Astrocyte (in vitro differentiated cells and primary cell): ENCODE measurements at places on chromosomes 4 and X. TPM values are rescaled to one million over a fixed set of nuclear protein-coding genes. Genes with fewer than 3 reads are reported as not detected.

DNA sequence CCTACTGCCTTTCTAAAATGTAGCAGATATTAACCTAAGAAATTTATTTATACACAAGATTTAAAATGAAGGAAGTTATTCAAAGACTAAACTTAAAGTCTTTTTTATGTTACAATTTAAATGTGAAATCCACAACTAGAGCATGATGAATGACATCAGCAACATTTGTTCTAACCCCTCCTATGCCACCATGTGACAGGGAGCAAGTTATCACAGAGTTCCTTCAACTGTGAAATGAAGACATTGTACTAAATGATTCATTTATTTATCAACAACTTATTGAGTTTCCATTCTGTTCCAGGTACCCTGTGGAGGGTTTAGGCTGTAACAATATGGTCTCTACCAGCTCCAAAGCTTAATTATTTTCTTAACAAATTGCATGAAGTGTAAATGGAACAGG is 76.9 kb downstream of the SLC39A8 start:
- DNase-seq: no peak
- no peaks in the 10 kb centered on the region for H3K27me3 ChIP-seq
- no peaks in the 10 kb centered on the region for H3K4me1 ChIP-seq
- no peaks in the 10 kb centered on the region for H3K36me3 ChIP-seq

- no peaks in the 10 kb centered on the region for H3K4me1 ChIP-seq
- DNase-seq: no peak
- no peaks in the 10 kb centered on the region for H3K36me3 ChIP-seq
- H3K27me3 ChIP-seq: no peaks in the 10 kb centered on the region
- H3K4me3 ChIP-seq: no peak overlapping the region
These were observed 91.7 kb upstream of the PAQR3 start for GRCh38 chr4:79030973-79031372.

DNA sequence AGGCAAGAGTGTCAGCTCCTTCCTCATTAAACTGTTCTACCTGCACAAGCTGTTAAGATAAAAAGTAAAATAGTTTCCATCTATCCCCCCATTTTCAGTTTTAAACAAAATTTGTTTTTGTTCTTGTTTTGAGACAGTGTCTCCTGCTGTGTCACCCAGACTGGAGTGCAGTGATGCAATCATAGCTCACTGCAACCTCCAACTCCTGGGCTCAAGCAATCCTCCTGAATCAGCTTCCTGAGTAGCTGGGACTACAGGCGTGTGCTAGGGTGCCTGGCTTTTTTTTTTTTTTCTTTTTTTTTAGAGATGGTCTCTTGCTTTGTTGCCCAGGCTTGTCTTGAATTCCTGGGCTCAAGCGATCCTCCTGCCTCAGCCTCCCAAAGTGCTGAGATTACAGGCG is 105.4 kb downstream of the HS6ST2 start:
- H3K4me3 ChIP-seq: no peak overlapping the region
- H3K36me3 ChIP-seq: no peaks in the 10 kb centered on the region
- no peaks in the 10 kb centered on the region for H3K4me1 ChIP-seq
- no peak overlapping the region for H3K27ac ChIP-seq
- no peak for DNase-seq

GRCh38 chr4:3879681-3880614 is 113.8 kb downstream of the ADRA2C start:
- no peaks in the 10 kb centered on the region for H3K36me3 ChIP-seq
- H3K27me3 ChIP-seq: peaks cover 37% of the 10 kb centered on the region
- H3K4me1 ChIP-seq: no peaks in the 10 kb centered on the region
- DNase-seq: no peak
- H3K4me3 ChIP-seq: no peak overlapping the region

GRCh38 chr4:28702571-28702970 is 1841.9 kb downstream of the STIM2 start:
- no peaks in the 10 kb centered on the region for H3K36me3 ChIP-seq
- no peak overlapping the region for H3K4me3 ChIP-seq
- no peak overlapping the region for H3K27ac ChIP-seq

DNA sequence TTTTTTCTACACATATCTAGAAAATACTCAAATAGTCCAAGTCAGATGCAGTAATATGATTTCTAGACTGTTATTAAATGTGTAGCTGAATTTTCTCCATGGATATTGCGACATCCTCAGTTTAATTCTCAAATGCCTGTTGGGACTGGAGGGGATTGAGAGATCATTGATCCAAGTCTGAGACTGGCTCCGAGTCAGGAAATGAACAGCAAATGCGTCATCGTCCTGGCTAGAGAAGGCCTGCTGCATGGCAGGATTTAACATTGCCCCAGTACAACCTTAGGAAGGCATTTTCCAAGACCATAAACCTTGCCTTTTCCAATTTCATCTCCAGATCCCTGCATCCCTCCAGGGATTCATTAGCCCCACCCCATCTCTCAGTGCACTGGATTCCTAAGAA is 56.6 kb upstream of the SLC6A14 start:
- H3K36me3 ChIP-seq: no peaks in the 10 kb centered on the region
- no peak for DNase-seq
- no peak overlapping the region for H3K27ac ChIP-seq
- H3K4me3 ChIP-seq: no peak overlapping the region

DNA sequence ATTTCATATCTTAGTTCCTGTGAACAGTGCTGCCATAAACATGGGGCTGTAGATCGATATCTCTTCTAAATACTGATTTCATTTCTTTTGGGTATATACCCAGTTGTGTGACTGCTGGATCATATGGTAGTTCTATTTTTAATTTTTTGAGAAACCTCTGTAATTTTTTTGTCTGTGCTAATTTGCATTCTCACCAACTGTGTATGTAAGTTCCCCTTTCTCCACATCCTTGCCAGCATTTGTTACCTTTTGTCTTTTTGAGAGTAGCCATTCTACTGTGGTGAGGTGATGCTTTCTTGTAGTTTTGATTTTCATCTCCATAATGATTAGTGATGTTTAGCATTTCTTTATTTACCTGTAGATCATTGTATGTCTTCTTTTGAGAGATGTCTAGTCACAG is 2086.5 kb upstream of the TENM3 start:
- no peaks in the 10 kb centered on the region for H3K4me1 ChIP-seq
- no peak overlapping the region for H3K27ac ChIP-seq
- DNase-seq: no peak
- H3K4me3 ChIP-seq: no peak overlapping the region

DNA sequence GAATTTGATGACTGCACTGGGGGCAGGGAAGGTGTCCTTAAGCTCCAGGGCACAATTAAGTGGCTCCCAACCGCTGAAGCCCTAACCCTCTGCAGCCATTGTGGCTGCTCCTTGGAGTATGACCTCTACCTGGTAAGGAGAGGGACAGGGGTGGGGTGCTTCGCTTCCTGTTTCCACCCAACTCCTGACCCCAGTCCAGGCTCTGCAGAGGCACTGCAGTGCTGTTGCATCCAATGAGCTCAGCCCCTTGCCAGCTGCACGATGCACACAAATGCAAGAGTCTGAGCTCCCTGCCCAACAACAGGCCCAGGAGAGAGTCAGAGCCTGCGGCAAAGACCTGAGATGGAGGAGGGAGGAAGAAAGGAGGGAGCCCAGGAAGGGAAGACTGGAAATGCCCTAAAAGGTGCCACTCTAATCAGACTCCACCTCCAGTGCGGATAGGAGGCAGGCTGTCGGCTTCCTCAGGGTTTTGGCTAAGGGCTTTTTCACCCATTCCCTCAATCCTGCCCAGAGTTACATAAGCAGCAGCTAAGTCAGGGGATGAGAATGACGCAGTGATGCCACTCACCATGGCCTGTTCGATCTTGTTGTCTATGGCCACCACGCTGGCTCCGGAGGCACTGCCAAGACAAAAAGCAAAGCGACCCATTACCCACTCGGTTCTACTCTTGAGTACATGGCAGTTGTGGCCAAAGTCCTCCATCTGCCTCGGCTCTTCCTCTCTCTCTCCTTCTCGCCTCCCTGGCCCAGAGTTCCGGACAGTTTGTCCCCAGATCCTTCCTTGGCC is 60.1 kb downstream of the TSC22D3 start:
- H3K36me3 ChIP-seq: peaks cover 5% of the 10 kb centered on the region
- DNase-seq: no peak
- peak overlapping the region; percentile 73 for H3K4me3 ChIP-seq
- no peaks in the 10 kb centered on the region for H3K27me3 ChIP-seq
- H3K4me1 ChIP-seq: peaks cover 29% of the 10 kb centered on the region
- peak overlapping the region; percentile 86 for H3K27ac ChIP-seq

- no peaks in the 10 kb centered on the region for H3K4me1 ChIP-seq
- no peaks in the 10 kb centered on the region for H3K36me3 ChIP-seq
- no peak overlapping the region for H3K4me3 ChIP-seq
These were observed 28.1 kb downstream of the MCUB start for GRCh38 chr4:109588176-109588575.

- no peak overlapping the region for H3K4me3 ChIP-seq
- DNase-seq: no peak
- H3K27ac ChIP-seq: no peak overlapping the region
- H3K36me3 ChIP-seq: no peaks in the 10 kb centered on the region
- no peaks in the 10 kb centered on the region for H3K27me3 ChIP-seq
- H3K4me1 ChIP-seq: no peaks in the 10 kb centered on the region
These were observed 18.8 kb downstream of the C4orf46 start for GRCh38 chr4:158652920-158653319.

GRCh38 chrX:154481911-154482601 is 3.0 kb upstream of the LAGE3 start:
- no peaks in the 10 kb centered on the region for H3K27me3 ChIP-seq
- no peak for DNase-seq
- H3K4me3 ChIP-seq: no peak overlapping the region

DNA sequence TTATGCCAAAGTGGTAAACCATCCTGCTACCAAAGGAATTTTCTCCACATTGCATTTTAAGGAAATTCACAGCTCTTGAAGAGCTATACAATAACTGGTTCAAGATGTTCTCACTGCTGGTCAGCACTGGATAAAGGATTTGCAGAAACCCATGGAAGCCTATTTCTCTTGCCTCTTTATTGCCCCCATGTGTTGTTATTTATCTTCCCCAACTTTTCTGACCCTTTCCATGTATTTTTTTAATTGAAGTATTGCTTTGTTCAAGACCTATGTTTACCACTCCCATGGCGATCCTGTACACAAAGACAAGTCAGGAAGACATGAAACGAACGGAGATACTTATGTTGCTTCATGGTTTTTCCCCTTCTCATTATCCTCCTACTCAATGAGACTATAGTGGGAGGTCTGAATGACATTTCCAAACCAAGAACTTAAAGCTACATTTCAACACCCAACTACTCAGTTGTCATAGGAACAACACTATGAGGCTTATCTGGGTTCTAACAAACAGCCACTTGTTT is 566.4 kb upstream of the DIPK2B start:
- DNase-seq: peak; percentile 41
- H3K27me3 ChIP-seq: no peaks in the 10 kb centered on the region
- H3K27ac ChIP-seq: peak overlapping the region; percentile 70

GRCh38 chr4:13544606-13545393 is 492 bp upstream of the NKX3-2 start:
- peaks cover 9% of the 10 kb centered on the region for H3K4me1 ChIP-seq
- H3K27me3 ChIP-seq: peaks cover 83% of the 10 kb centered on the region
- DNase-seq: peak; percentile 23
- H3K36me3 ChIP-seq: no peaks in the 10 kb centered on the region
- peak overlapping the region; percentile 60 for H3K4me3 ChIP-seq
- H3K27ac ChIP-seq: no peak overlapping the region

- H3K27me3 ChIP-seq: no peaks in the 10 kb centered on the region
- H3K4me3 ChIP-seq: no peak overlapping the region
- H3K4me1 ChIP-seq: no peaks in the 10 kb centered on the region
- H3K27ac ChIP-seq: no peak overlapping the region
- no peak for DNase-seq
- no peaks in the 10 kb centered on the region for H3K36me3 ChIP-seq
These were observed 112.2 kb downstream of the IDS start for GRCh38 chrX:149392921-149393320.

GRCh38 chrX:34653811-34654210 is 3.3 kb downstream of the TMEM47 start:
- H3K27ac ChIP-seq: peak overlapping the region; percentile 75
- H3K4me3 ChIP-seq: peak overlapping the region; percentile 81
- H3K4me1 ChIP-seq: no peaks in the 10 kb centered on the region
- no peaks in the 10 kb centered on the region for H3K36me3 ChIP-seq
- H3K27me3 ChIP-seq: no peaks in the 10 kb centered on the region

- DNase-seq: no peak
- H3K4me3 ChIP-seq: no peak overlapping the region
These were observed 85.7 kb downstream of the TSPAN5 start for GRCh38 chr4:98572697-98573096.

- H3K4me3 ChIP-seq: no peak overlapping the region
- no peak overlapping the region for H3K27ac ChIP-seq
- H3K27me3 ChIP-seq: no peaks in the 10 kb centered on the region
These were observed 11.6 kb downstream of the FRMPD4 start for GRCh38 chrX:12149670-12150407.

DNA sequence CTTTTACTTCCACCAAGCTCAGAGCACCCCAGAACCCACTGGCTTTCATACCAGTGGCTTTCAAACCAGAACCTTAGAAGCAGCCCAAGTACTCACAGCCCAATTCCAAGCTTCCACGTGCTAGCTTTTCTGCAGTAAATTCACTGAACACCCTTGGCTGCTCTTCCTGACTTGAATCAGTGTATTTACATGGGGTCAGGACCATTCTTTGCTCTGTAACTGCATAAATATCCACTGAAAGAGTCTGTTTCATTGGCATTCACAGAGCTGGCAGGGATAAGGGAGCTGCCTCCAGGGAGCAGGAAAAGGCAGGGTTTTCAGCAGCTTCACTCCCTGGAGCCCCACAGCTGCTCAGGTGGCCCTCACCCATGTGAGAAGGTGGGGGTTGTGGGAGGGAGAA is 43.8 kb downstream of the RAI2 start:
- H3K4me1 ChIP-seq: no peaks in the 10 kb centered on the region
- DNase-seq: no peak
- no peaks in the 10 kb centered on the region for H3K36me3 ChIP-seq
- H3K4me3 ChIP-seq: no peak overlapping the region
- no peak overlapping the region for H3K27ac ChIP-seq

DNA sequence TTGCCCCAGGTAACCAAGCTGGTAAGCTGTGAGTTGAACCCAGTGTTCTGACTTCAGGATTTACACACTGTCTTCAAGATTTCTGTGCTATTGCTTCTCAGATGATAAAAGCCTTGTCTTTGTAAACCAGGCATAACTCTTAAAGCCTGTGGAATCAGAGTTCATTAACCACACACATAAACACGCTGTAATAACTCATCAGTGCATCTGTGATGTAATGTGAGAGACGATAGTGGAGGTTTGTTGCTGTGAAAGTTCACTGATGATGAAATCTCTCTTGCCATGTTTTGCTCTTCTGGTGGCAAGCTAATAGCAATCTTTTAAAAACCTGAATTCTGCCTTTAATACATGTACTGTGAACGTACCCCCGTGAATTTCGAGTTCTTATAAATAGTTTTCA is 41.5 kb downstream of the CLCN4 start:
- H3K4me3 ChIP-seq: no peak overlapping the region
- DNase-seq: peak; percentile 23
- H3K27me3 ChIP-seq: no peaks in the 10 kb centered on the region
- no peaks in the 10 kb centered on the region for H3K36me3 ChIP-seq

The MTMR8 gene
- 0.89 and 1.6 TPM in 2 replicates for total RNA-seq

The CCDC120 gene
- total RNA-seq: 6.3 and 8.2 TPM in 2 replicates

The TXK gene
- 0.50 TPM in 1 of 2 replicates, not detected in the other for total RNA-seq

The SAGE1 gene
- not detected in 2 replicates for total RNA-seq

The CFAP97 gene
- 22.1 and 22.7 TPM in 2 replicates for total RNA-seq

The FREM3 gene
- not detected in 2 replicates for total RNA-seq

The SMIM14 gene
- 27.2 and 28.3 TPM in 2 replicates for total RNA-seq

The PDE5A gene
- total RNA-seq: 2.2 and 3.6 TPM in 2 replicates

The LIMCH1 gene
- 3.2 and 7.1 TPM in 2 replicates for total RNA-seq

The GRK4 gene
- 6.7 and 8.5 TPM in 2 replicates for total RNA-seq

The SEC31A gene
- 471 and 483 TPM in 2 replicates for total RNA-seq
